ENCODE measurements at places on chromosomes 6 and 20.

DNA sequence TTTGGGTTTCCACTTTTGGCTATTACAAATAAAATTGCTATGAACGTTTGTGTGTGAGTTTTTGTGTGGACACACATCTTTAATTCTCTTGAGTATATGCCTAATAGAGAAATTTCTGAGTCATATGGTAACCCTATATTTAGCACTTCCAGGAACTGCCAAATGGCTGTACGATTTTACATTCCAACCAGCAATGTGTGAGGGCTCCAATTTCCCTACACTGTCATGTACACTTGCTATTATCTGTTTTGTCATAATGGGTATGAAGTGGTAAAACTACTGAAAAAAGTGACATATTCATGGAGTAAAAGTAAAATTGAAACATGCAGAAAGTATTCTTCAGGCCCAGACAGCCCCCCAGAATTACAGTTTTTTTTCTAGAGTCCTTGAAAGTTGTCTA is 59.6 kb upstream of the ESR1 start:
- no peak for DNase-seq

DNA sequence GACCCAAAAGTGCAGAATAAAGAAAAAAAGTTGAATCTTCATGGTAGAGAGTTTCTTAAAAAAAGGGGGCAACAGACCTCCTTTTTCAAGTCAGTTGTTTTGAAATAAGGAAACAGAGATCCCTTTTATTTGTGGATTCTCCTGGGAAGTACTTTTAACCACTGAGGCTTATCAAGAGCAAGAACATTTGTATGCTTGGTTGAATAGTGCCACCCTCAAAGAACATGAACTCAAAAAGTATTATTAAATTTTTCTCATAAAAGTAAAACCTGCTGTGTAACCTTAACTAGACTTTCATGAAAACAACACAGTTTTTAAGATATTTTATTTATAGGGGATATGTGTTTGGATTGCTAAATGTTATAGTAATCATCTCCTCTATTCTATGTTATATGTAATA is at the start of gene DEFB110:
DEFB110 (minus strand) TSS at position 101 of the 400 bp plus-strand sequence; CDS start at position 42, 59 bp downstream.
- no peak for DNase-seq

- DNase-seq = no peak
Observed at GRCh38 chr6:36797653-36798052, 41.6 kb downstream of the CPNE5 start.

GRCh38 chr6:152918991-152919390 is 63.9 kb downstream of the FBXO5 start:
- no peak for DNase-seq

- DNase-seq = no peak
Observed at GRCh38 chr6:2440516-2440915, 195.1 kb upstream of the GMDS start.

- DNase-seq = no peak
Observed at GRCh38 chr6:137001299-137001976, 43.3 kb downstream of the IL20RA start.

GRCh38 chr6:2181567-2181966 is 63.8 kb downstream of the GMDS start:
- no peak for DNase-seq
